H1 (cell line): ENCODE measurements at places on chromosomes 2 and 18. TPM values are rescaled to one million over a fixed set of nuclear protein-coding genes. Genes with fewer than 3 reads are reported as not detected.

DNA sequence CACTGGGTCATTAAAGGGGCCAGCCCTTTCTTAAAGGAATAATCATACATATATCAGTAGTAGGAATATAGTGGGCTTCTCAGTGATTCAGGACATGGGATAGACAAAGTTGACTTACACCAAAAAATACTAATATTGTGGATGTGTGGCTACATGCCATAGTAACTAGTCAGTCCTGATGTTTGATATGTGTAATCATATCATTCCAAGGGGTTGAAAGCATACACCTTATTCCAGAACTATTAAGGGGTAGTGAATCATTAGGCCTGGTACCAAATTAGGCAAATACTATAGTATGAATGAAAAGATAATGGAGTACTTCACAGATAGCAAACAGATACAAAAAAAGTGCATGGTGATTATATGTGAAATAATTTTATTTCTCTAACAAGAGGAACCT lies 814.9 kb upstream of the NRXN1 start:
- DNase-seq: no peak

GRCh38 chr2:138496096-138496651 lies 5.4 kb upstream of the SPOPL start:
- no peak for DNase-seq

GRCh38 chr2:12222554-12222953 lies 476.1 kb downstream of the LPIN1 start:
- no peak for DNase-seq

DNA sequence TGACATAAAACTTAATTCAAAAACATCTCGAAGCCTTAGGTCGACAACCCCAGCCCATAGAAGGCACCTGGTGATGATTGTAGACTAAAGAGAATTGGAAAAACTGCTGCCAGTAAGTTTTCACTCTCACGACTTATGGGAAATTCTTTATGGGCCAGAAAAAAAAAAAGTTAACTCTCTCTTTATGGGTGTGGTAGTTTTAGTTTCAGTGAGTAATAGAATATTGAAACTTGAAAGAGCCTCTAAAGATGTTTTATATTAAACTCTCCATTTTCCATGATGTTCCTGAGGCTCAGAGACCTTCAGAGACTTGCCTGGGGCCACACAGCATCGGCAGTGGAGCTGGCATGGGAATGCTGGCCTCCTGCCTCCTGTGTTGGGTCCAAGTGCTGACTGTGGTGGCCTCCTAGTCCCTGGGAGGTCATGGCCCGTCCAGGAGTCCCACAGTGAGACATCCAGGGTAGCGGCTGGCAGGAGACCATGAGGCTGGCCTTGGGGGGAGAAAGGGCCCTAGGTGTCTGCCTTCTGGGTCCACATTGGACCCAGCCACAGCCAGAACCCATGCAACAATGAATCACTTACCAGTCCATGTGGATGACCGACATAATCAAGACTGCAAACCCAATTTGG lies 158.9 kb downstream of the SEPTIN10 start:
- DNase-seq: no peak

GRCh38 chr2:73107211-73107926 lies 5.4 kb downstream of the RAB11FIP5 start:
- no peak for DNase-seq

GRCh38 chr2:227871375-227871791 lies at the start of gene DAW1:
TSS of gene DAW1 (plus strand) at chr2:227871631. CDS start at chr2:227871690, 59 bp downstream.
- DNase-seq: no peak

DNA sequence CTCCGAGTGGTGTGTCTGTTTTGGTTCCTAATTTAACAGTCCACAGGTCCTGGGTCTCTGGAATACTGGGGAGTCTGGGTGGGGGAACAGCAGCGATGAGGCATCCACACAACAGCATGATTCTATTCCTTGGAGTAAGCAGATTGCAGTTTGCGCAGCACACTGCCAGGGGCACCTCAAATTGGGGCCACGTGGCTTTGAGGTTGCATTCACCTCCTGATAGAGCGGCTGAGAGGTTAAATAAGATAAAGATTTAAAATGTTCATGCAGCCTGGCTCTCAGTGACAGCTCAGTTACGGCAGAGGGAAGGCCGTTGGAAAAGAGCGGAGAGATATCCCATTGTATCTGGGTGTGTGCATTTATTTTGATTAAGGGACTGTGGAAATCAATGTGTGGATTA lies 202.3 kb downstream of the ASB1 start:
- peak; percentile 6 for DNase-seq

GRCh38 chr2:9085353-9085752 lies 81.9 kb upstream of the MBOAT2 start:
- DNase-seq: no peak

DNA sequence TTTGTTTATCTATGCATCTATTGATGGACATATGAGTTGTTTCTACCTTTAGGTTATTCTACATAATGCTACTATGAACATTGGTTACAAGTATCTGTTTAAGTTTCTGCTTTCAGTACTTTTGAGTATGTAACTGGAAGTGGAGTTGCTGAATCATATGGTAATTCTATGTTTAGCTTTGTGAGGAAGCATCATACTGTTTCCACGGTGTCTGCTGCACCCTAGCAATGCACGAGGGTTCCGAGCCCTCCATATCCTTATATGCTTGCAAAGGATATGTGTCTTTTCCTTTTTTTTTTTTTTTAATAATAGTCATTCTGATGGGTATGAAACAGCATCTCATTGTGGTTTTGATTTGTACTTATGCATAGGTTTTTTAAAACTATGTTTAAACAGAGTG lies 83.7 kb downstream of the FMNL2 start:
- DNase-seq: no peak

DNA sequence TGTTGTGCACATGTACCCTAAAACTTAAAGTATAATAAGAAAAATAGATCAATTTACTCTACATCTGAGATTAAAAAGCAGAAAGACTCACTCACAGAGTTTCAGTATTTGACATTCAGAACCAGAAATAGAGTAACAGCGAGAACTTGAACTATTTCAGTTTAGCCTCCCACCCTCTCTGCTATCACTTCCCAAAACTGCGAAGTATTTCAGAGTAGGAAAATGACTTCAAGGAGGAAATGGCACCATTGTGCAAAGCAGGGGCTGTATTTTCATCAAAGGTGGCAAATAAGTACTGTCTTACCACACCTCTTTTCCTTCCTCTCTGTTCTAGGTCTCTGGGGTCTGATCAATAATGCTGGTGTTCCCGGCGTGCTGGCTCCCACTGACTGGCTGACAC lies 13.6 kb downstream of the DHRS9 start:
- no peak for DNase-seq

DNA sequence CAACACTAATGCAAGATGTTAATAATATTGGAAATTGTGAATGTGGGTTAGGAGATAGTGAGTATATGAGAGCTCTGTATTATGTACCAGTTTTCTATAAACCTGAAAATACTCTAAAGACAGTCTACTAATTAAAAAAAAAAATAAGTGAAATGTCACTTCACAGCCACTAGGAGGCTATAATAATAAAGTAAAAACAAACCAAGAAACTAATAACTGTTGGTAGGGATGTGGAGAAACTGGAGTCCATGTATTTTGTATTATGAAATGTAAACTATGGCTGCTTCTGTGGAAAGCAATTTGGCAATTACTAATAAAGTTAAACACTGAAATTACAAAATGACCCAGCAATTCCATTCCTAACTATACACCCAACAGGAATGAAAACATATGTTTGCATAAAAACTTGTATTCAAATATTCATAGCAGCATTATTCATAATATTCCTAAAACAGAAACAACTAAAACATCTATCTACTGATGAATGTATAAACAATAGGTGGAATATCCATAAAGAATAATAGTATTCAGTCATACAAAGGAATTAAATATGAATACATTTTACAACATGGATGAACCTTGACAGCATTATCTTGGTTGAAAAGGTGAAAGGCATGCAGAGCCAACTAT lies 36.2 kb downstream of the CCDC178 start:
- no peak for DNase-seq

DNA sequence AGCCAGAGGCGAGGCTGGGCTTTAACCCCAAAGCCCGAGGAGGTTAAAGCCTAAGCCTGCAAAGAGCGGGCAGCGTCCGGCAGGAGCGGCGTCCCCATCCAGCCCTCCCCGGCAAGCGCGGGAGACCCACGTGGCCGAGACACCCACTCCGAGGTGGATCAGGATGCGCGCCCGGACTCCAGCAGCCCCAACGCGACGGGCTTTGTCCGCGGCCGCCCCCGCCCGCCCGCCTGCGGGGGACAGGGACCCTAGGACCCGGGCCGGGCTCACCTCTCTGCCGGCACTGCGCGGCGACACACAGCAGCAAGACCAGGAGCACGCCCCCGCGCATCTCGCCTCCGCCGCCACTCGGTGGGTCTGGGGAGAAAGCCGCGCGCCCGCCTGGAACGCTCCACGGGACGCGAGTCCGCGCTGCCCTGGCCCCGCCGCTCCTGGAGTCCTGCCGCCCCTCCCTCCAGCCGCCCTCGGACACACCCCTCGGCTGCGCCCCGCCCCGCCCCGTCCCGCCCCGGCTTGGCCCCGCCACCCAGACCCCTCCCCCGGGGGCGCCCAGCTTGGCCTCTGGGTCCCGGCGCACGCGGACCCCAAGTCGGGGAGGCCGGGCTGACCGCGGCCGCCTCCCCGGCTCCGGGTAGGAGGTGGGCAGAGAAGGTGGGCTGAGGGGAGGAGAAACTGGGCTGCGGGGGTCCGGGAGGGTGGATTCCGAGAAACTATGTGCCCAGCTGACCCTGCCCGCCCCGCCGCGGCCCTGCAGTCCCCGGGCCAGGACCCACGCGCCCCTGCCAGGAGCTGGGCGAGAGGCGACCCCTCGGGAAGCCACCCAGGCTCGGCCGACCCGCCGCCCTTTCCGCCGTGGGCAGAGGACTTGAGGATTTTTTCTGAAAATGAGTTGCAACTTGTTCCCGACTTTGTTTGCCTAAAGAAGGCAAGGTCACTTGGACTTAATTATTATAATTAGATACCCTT lies at the start of gene LAMA1:
Gene LAMA1, minus strand, starts transcription at position 408 of the 966 bp plus-strand sequence. Its CDS starts 77 bp downstream, at position 331.
- DNase-seq: peak; percentile 83

GRCh38 chr2:204486805-204487204 lies 58.5 kb upstream of the PARD3B start:
- DNase-seq: no peak

DNA sequence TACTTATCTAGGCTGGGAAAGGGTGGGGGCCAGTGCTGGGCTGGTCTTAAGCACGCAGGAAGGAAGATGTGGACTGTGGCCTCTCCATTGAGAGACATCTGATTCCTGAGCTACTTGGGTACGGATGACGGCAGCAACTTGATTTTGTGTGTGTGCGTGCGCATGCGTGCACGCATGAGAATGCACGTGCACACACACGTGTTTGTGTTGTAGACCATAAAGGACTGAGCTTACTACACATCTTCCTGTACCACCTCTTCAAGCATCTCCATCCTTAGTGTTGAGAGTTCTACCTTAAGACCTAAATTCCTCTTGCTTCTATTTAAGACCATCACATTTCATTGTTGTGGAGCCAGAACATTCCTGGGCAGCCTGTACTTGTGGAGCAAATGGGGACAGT lies 9.5 kb downstream of the WNT6 start:
- DNase-seq: no peak

ALPI gene
- total RNA-seq: not detected in 2 replicates

DPYSL5 gene
- 16.3 and 16.4 TPM in 2 replicates for total RNA-seq

ANXA4 gene
- 16.9 and 17.6 TPM in 2 replicates for total RNA-seq

IL36A gene
- total RNA-seq: not detected in 2 replicates

PIK3C3 gene
- 47.4 and 51.4 TPM in 2 replicates for total RNA-seq

MOGAT1 gene
- total RNA-seq: 0.31 and 0.67 TPM in 2 replicates

SERPINB13 gene
- not detected in 2 replicates for total RNA-seq

ADD2 gene
- total RNA-seq: 166 and 170 TPM in 2 replicates

CXCR1 gene
- not detected in 2 replicates for total RNA-seq

EVX2 gene
- not detected in 2 replicates for total RNA-seq

CYP26B1 gene
- total RNA-seq: 0.36 and 0.69 TPM in 2 replicates
